Foreskin keratinocyte (primary cell): ENCODE measurements at places on chromosomes 2 and 18. TPM values are rescaled to one million over a fixed set of nuclear protein-coding genes. Genes with fewer than 3 reads are reported as not detected.

NFATC1 gene
- 4.3 and 6.8 TPM in 2 replicates for polyA plus RNA-seq

CFC1 gene
- not detected in 2 replicates for polyA plus RNA-seq

AQP4 gene
- not detected in 2 replicates for polyA plus RNA-seq

MOGAT1 gene
- polyA plus RNA-seq, result not detected in 2 replicates

NTSR2 gene
- polyA plus RNA-seq, result not detected in 2 replicates
